ENCODE measurements at places on chromosomes 11 and 22. TPM values are rescaled to one million over a fixed set of nuclear protein-coding genes. Genes with fewer than 3 reads are reported as not detected.

The PTPRJ gene
- total RNA-seq, result 12.8 TPM

DNA sequence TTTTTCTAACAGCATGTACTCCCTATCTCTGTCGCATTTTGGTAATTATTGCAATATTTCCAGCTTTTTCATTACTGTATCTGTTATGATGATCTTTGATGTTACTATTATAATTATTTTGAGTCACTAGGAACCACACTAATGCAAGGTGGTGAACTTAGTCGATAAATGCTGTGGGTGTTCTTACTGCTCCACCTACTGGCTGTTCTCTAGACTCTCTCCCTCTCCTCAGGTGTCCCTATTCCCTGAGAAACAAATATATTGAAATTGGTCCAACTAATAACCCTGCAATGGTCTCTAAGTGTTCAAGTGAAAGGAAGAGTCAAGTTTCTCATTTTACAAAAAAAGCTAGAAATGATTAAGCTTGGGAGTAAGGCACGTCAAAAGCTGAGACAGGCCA, 10.5 kb downstream of the ARL14EP start:
- DNase-seq, result peak; percentile 39

GRCh38 chr22:20750461-20751184, 23.3 kb upstream of the SERPIND1 start:
- DNase-seq, result peak; percentile 76

GRCh38 chr11:2794046-2794967, 91.3 kb downstream of the CDKN1C start:
- no peak for DNase-seq

DNA sequence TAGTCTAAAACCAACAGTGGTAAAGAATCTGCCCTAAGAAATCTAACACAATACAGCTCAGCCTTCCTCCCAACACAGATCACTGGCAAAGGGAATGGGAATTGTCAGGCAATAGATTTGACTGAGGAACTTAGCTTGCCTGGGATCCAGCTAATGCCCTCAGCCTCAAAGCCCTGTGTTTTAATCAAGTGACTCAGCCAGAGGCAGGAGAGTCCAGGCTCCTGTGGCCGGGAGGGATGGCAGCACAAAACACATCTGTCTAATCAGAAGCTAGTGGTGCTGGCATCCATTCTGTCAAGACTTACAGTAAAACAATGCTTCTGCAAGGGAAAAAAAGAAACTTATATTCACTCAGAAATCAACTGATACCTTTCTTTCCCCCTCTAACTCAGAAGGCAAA, 5.6 kb downstream of the SYTL2 start:
- no peak for DNase-seq

DNA sequence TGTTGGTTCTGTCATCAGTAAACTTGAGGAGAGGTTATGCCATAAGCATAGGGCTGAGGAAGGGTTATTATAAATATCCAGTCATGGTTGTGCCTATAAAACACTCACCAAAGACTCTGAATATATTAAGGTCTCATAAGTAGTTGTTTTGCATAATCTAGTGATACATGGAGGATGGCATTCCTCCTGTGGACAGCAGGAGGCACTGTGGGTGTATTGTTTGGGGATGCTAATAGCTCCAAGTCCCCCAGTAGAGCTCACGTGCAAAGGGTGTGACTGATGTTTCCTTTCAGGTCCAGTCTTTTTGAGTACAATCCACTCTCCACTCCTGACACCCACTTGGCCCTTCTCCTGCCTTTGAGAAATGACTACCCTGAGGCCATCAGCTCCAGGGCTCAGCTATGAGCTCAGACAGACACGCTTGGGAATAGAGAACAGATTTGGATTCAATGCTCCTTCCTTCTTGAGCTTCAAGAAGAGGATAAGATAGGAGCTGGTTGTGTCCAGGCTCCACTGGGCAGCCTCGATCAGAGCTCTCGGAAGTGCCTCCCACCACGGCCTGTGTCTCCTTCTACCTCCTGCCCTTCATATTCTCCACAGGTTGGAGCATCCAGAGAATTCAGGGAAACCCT, 85.2 kb upstream of the IGLL5 start:
- no peak for DNase-seq

- DNase-seq, result no peak
These were observed 859 bp upstream of the ACCS start for GRCh38 chr11:44065161-44065661.

GRCh38 chr11:57399221-57399620, 8.8 kb upstream of the PRG2 start:
- peak; percentile 88 for DNase-seq

Data from PC-3 (cell line).